ENCODE measurements at places on chromosomes 5 and 9. TPM values are rescaled to one million over a fixed set of nuclear protein-coding genes. Genes with fewer than 3 reads are reported as not detected.

ANKRD34B gene
- total RNA-seq: 0.20 TPM

DNA sequence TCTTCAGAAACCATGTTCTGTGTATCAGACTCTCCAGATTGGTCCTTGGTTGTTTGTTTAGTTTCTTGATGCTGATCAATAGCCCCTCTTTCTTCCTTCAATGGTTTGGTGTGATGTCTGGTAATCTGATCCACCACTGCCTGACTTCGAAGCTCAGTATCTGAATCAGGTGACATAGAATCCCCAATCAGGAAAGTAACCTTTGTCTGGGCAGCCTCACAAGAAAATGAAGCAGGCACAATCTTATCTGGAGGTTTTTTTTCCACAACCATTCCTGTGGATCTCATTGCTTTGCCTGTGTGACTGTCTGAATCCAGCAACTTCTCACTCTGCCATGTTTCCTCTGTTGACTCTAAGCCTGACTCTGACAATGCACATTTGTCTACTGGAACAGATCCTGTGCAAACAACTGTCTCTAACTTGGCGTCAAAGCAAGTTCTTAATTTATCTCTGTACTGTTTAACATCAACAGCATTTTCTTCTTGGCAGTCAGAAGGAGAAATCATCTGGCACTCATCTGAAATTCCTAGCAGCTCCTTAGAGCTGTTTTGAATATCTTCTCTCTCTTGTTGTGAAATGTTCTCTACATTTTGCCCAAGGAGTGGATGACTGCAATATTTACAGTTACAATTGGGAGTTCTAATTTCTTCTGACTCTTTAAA, 37.1 kb upstream of the RAPGEF6 start:
- peak; percentile 96 for DNase-seq

DNA sequence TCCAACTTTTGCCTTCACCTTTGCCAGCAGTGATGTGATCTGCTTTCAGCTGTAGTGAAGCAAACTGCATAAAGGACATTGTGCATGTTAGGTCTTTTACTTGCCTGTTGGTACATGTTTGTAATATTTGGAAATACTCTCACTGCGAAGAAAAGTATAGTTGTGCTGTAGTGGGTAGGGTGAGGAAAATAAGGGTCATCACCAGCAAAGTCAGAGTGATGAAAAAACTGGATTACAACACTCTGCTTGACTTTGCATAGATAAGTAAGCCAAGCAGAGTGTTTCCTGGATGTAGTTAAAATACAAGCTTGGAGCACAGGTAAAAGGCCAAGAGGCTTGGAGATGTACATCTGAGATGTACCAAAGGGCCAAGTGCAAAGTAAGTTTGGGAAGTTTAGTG, 16.7 kb downstream of the TGFBR1 start:
- DNase-seq: no peak

GRCh38 chr5:179151286-179152118, 91.3 kb downstream of the ZNF354C start:
- no peak for DNase-seq

GRCh38 chr5:149374801-149375200, 4.3 kb downstream of the IL17B start:
- no peak for DNase-seq

SPATA6L gene
- 3.6 TPM for total RNA-seq

DNA sequence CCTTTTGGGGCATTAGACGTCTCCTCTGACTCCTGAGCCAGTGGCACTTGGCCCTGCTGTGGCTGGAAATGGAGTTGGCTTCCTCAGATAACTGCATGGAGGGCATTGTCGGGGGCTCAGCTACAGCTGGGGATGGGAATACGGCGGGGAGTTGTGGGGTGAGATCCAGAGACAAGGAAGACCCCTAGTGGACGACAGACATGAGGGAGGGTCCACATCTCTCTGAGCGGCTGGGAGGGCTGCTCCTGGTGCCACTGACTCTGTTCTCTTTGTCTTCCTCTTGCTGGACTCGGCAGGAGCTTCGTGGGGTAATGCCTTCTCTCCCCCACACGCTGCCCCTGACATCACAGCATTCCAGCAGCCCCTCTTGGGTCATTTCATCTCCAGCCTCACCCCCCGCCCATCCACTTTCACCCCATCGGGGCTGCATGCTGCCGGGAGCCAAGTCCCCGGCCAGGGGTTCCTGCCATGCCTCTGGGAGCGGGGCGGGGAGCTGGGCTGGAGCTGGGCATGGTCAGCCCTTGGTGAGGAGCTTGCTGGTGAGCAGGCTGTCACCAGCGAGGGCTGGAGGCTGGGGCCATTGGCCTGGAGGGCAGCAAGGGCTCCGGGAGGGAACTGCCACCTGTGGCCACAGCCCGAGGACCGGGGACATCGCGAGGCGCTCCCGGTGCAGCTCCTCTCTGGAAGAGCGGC, 172.3 kb downstream of the CACNA1B start:
- no peak for DNase-seq

GRCh38 chr5:148768806-148769415, 57.5 kb upstream of the ADRB2 start:
- DNase-seq: no peak

- DNase-seq: no peak
Measured at GRCh38 chr9:6106711-6107339, 91.4 kb upstream of the RANBP6 start.

- DNase-seq: no peak
Measured at GRCh38 chr5:107601076-107601475, 69.7 kb downstream of the EFNA5 start.

DNA sequence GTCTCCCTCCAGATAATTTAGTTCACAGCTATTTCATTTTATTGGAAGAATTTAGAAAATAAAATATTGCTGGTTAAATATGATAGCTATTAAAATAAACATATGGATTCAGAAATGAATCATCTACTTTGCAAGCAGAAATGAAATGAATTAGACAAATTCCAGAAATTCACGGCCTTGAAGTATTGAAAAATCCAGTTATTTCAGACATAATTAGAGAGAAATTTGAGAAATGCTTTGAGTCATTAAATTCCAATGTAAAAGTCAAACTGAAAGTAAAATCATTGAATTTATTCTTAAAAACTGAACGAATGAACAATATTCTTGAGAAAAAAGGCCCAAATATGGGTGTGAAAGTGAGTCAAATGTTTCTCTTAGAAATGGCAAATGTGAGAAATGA, 632.6 kb upstream of the EDIL3 start:
- peak; percentile 13 for DNase-seq

DNA sequence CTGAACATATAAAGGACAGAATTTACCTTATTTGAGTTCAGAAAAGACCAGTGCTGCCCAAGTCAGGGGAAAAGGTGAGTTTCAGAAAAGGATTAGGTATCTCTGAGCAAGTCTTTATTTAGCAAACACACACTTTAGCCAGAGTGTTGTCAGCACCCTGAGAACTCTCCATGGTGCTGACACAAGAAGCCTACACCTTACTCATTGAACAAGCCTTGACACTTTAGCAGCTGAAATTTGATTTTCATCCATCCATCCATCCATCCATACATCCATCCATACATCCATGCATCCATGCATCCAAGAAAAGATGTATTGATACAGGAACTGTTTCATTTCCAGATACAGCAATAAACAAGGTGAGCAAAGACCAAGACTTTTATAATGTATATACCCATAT, 311.2 kb downstream of the TRIM32 start:
- DNase-seq: peak; percentile 2

DNA sequence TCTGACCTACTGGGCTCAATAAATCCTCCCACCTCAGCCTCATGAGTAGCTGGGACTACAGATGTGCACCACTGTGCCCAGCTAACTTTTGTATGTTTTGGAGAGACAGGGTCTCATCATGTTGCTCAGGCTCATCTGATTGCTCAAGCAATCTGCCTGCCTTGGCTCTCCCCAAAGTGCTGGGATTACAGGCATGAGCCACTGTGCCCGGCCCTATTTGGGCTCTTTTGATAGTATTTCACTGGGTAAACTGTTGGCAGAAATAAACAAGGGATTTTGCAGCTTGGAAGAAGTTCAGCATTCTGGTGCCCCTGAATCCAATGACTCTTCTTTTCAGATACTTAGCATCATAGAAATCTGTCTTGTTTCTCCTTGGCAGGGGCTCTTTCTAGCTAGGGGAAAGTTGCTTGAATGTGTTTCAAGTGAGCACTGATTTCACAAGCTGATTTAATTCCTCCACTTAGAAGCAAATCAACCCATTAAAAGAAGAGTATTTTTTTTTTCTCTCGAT, 146.8 kb downstream of the PAPPA start:
- no peak for DNase-seq

LHX3 gene
- not detected for total RNA-seq

IFNA2 gene
- total RNA-seq: not detected

DNA sequence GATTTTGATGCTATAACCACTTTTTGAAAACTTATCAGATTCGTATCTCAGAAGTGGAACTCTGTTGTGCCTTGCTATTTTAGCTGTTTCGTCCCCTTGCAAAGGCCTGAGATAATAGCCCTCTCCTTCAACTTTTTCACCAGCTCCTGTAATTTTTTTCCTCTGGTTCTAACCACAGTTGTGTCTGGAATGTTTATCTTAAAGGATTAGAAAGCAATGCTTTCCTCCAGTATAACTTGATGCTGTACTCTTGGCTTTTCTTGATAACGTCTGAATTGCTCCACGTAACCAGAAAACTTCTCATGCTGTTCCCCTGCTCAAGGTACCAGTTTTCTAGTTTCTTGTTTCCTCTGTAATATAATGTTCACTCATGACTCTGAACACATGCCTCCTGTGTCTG, 209.4 kb downstream of the DTWD2 start:
- DNase-seq: peak; percentile 4
